HCEC 1CT (cell line): ENCODE measurements at places on chromosomes 12 and 14.

- no peak for DNase-seq
Measured at GRCh38 chr14:70884595-70885342, 22.5 kb upstream of the PCNX1 start.

- DNase-seq: no peak
Measured at GRCh38 chr12:27133022-27133590, 50.7 kb upstream of the C12orf71 start.

DNA sequence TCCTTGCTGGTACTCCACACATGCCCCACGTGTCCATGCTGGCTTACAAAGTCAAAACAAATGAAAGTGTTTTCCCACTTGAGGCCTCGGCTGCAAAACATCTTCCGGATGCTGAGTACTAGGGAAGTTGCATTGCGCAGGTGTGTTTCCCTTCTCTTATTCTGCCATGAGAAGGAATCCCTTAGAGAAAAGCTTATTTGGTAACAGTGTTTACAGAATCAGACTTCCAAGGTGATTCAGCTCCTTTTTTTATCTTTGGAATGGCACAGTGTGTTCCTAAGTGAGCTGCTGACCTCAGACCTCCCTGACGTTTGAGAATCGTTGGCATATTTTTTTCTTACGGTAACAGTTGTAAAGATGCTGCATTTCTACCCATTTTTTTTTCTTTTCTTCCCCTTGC lies 211.3 kb downstream of the ESR2 start:
- peak; percentile 74 for DNase-seq

DNA sequence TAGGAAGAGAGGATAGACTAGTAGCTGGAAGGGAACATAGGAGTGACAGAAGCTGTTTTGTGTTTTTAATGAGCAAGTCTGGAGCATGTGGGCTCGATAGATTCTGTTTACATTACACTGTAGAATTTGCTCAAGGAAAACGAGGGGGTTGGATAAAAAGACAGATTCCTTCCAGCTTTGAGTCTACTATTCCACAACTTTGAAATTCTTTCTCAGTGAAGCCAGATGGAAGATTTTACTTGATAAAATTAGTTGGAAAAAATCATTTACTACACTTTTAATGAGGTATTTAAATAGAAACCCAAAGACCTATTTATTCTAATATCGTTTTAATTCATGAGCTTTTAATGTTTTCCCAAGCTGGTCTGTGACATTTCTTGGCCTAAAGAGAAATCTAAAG lies 19.5 kb upstream of the EPS8 start:
- DNase-seq: no peak

DNA sequence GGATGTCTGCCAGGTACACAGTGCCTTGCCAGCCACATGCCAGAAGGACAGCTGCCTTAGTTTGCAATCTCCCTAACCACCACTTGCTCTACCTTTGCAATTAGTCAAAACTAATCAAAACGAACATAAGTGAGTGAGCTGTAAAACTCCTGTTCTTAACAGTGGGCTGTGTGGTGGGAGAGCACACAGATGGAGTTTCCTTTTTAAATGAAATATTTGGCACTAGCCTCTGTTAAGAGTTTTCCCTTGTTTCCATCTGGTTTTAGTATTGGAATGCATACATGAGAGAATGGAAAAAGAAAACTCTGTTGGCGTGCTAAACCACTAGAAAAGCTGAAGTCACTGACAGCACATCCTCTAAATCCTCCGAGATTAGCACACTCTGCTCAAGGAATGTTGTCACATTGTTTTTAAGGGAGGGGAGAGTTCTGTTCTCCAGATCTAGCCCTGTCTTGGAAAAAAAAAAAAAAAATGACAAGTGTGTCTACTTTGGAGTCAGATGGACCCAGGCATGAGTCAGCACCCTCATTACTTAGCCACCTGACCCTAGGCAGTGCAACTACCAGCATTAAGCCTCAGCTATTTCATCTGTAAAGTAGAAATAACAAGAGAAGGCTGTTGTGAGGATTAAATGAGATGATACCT lies 83.9 kb downstream of the STXBP6 start:
- peak; percentile 88 for DNase-seq

GRCh38 chr12:114340231-114340630 lies 65.7 kb downstream of the TBX5 start:
- DNase-seq: no peak

GRCh38 chr14:101183376-101184103 lies 280.0 kb upstream of the RTL1 start:
- DNase-seq: no peak

DNA sequence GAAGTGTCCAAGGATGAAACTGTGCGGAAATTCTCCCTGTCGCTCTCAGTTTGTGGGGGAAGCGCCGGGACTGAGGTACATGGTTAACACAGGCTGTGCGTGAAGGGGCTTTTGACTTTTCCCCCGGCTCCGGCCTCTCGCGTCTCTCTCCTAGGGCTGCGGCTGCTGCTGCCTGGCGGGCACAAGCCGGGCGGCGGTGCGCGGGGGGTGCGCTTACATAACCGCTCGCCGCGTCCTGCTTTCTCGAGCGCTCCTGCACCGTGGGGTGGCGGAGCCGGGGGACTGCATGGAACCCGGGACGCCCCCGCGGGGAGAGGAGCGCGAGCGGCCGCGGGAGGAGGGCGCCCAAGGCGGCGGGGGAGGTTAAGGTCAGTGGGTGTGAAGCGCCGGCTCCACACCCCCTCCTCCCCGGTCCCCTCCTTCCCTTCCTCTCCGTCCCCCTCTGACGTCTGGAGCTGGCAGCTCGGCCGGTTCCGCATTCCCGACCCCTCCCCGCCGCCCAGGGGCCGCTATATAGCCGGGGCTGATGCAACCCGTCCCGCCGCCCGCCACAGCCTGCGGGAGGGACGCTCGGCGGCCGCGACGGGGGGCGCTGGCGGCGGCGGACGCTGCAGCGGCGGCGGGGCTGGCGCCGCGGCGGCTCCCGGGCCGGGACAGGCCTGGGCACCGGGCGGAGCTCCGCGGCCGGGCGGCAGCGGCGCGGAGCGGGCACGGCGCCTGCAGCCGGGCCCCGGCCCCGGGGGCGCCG lies at the start of gene JDP2:
Gene JDP2, plus strand, starts transcription at position 541 of the 748 bp plus-strand sequence. CDS start 9,899 bp downstream, outside the sequence.
- DNase-seq: peak; percentile 58

- peak; percentile 27 for DNase-seq
Measured at GRCh38 chr14:21987937-21988336, 314.3 kb upstream of the OR4E1 start.

DNA sequence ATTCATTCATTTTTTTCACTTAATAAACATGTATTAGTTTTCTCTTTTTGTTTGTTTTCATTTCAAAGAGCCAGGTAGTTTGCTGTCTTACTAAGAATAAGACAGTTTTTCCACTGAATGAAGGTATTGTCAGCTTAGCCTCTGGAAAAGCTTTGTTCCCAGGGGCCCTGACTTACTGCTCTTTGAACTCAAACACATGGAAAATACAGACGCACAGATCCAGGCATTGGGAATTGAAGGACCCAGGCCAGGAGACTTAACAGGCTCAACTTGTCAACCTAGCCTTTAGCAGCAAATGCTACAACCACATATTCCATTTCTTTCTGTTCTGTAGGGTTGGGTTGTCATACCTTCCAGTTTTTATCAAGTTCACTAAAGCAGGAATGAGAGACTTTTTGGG lies 38.5 kb upstream of the SLCO1C1 start:
- DNase-seq: no peak

DNA sequence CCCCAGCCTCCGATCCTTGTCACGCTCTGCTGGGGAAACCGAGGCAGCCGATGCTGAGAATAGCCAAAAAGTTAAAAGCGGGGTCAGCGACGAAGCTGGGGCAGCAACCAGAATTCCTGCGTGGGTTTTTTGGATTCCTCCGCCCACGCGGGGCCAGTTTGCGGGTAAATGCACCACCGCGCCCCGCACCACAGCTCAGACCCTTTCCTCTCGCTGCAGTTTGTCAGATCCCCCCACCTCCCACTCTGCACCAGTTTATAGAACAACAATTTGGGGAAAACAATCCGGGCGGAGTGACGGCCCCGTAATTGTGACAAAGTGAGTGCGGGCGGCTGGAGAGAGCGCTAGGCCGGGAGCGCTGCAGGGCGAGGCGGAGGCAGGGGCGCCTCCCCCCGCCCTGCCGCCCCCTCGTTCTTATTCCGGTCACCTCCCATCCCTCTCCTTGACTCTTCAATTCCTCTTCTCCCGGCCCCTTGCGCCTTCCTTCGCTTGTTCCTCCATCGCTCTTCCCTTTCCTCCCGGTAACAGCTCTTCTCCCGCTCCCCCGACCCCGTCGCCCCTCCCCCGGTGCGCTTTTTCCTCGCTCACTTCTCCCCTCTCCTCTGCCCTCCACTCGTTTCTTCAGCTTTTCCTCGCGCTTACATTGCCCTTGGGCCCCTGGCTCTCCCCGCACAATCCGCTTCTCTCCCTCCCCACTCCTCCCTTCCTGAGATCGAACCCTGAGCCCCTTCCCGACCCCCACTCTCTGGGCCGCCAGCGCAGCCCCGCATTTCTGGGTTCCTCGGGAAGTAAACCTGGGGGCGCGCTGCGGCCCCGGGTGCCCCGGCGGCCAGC lies 646 bp upstream of the DNAJC22 start:
- no peak for DNase-seq

DNA sequence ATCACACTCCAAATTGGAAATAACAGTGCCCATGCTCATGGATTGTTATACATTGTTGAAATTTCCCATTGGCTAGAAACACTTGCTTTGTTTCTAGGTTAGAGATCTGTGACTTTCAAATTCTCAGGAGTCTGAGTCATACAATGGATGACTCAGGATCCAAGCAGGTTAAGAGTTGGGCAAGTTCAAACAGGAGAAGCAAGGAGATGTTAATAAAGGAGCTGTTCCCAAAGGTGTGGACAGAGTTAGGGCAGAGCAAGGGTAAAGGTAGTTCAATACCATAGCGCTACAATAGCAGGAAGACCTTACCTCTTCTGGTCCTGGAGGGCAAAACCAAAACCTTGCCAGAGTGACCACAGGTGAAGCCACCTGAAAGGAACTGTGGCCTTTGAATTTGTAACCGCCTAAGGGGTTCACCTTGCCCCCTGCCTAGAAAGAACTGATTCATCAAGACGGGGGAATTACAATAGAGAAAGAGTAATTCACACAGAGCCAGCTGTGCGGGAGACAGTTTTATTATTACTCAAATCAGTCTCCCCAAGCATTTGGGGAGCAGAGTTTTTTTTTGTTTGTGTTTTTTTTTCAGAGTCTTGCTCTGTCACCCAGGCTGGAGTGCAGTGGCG lies 4.2 kb upstream of the AMN1 start:
- DNase-seq: peak; percentile 74

DNA sequence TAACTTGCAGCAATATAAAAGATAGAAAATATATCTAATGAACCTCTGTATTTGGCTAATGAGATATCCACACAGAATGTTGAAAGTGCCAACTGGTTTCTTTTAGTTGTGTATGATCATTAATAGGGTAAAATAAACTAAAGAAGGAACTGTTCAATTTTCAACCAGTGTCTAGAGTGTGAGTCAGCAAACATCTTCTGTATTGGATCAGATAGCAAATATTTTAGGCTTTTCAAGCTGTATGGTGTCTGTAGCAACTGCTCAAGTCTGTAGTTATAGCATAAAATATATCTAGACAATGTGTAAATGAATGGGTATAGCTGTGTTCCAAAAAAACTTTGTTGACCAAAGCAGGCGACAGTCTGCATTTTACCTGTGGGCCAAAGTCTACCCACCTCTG lies 23.5 kb upstream of the NOVA1 start:
- peak; percentile 18 for DNase-seq

- DNase-seq: no peak
Measured at GRCh38 chr14:100142073-100143040, 17.1 kb downstream of the DEGS2 start.

GRCh38 chr14:22994762-22995275 lies 12.5 kb upstream of the AJUBA start:
- peak; percentile 59 for DNase-seq

GRCh38 chr14:24473211-24473610 lies 30.6 kb upstream of the SDR39U1 start:
- no peak for DNase-seq
